Daoy (cell line): ENCODE measurements at places on chromosomes 4 and X. TPM values are rescaled to one million over a fixed set of nuclear protein-coding genes. Genes with fewer than 3 reads are reported as not detected.

GRCh38 chr4:80465238-80465637 is 129.7 kb downstream of the CFAP299 start:
- no peak for DNase-seq

GRCh38 chrX:12970691-12971202 is 4.2 kb upstream of the TMSB4X start:
- DNase-seq = peak; percentile 57

DNA sequence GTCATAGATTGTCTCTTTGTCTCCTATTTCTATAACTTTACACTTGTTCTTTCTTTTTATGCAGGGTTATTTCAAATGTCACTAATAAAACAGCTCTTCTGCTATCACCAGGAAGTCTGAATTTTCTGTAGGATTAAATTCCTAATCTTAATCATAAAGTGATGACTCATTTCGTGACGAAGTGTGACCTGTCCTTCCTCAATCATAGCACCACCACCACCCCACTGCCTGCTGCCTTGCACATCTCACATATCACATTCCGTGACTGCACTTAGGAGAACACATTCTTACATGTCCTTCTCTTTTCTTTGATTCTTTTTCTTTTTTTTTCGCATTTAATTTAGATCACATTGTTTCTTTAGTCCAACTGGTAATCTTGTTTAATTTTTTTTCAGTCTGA is 57.7 kb upstream of the UGT2B7 start:
- DNase-seq = no peak

LDOC1 gene
- total RNA-seq = 1.0 and 1.7 TPM in 2 replicates

BMPR1B gene
- total RNA-seq = 1.7 and 2.0 TPM in 2 replicates
